Thyroid gland (tissue), 4 donors: ENCODE measurements at places on chromosomes 1 and 21. TPM values are rescaled to one million over a fixed set of nuclear protein-coding genes. Genes with fewer than 3 reads are reported as not detected.

The AVPR1B gene
- total RNA-seq = 0.38 TPM

The WLS gene
- 49.4 TPM for total RNA-seq

The HMGCS2 gene
- total RNA-seq = not detected

The SPSB1 gene
- 30.5 TPM for total RNA-seq

The FCRLB gene
- total RNA-seq = 0.67 TPM

The TMEM269 gene
- 2.6 TPM for total RNA-seq

The SELENBP1 gene
- total RNA-seq = 151 TPM

The RBM11 gene
- 10.3 TPM for total RNA-seq

- no peak for DNase-seq
Observed at GRCh38 chr21:25563361-25564116, 43.7 kb downstream of the MRPL39 start.

DNA sequence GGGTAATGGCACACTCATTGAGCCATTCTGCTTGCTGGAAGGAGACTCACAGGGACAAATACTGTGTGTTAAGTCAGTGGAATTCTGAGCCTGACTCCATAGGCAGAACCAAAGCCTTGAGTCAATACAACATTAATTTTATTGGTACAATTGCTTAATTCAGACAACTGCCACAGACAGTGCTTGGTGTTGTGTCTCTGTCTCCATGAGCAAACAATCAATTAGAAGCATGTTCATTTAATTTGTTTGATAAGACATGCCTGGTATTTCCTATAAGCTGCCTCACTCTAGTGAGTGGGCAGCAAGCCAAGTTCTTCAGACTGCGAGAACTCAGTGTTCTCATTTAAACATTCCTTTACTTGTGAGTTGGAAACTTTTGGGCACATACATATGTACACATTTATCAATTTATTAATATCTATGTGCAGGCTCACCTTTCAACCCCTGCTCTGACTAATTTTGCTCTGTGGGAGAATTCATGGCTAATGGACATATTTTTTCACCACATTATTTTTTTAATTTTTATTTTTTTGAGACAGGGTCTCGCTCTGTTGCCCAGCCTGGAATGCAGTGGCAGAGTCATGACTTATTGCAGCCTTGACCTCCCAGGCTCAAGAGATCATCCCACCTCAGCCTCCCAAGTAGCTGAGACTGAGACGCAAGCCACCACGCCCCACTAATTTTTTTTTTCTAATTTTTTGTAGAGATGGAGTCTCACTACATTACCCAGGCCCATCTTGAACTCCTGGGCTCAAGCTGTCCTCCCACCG, 4.5 kb upstream of the SRSF10 start:
- DNase-seq = peak; percentile 72

DNA sequence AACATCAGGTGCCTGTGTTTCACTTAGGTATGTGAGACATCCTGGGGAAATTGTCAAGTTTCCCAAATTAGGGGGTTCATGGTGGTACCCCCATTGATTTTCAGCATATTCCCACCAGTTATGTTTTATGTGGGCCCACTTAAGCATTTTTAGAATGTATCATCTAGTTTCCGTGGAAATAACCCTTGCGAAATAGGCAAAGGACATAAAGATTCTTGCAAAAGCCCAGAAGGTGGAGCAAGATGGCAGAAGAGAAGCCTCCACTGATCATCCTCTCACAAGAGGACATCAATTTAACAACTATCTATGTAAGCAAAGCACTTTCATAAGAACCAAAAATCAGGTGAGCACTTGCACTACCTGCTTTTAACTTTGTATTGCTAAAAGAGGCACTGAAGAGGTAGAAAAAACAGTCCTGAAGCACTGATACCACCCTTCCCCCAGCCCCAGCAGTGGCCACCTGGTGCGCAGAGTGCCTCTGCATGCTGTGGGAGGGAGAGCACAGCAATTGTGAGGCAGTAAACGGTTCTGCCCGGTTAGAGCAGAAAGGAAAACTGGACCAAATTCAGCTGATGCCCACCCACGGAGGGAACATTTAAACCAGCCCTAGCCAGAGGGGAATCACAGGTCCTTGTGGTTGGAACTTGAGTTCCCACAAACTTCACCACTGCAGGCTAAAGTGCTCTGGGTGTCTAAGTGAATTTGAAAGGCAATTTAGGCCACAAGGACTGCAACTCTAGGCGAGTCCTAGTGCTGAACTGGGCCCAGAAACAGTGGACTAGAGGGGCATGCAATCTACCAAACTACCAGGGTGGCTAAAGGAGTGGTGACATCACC, 23.2 kb downstream of the MCOLN2 start:
- DNase-seq = no peak

DNA sequence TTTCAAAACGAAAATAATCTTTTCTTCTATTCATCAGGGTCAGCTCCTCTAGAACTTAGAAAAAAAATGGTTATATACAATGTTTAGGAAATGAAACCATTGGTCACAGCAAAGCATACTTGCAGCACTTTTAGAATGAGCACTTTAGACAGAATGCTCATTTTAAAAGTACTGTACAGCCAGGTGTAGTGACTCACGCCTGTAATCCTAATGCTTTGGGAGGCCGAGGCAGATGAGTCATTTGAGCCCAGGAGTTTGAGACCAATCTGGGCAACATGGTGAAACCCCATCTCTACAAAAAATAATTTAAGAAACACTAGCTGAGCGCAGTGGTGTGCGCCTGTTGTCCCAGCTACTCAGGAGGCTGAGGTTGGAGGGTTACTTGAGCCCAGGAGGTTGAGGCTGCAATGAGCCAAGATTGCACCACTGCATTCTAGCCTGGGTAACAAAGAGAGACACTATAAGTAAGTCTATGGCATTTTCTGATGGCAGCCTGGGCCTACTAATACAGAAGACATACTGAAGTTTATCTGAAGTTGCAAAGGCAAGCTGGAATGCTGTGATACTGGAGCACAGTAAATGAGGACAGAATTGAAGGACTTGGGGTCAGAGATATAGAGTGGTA, 48.9 kb upstream of the ZNF326 start:
- no peak for DNase-seq

GRCh38 chr1:32801096-32801715, 16.0 kb downstream of the YARS1 start:
- no peak for DNase-seq

GRCh38 chr1:162854245-162854882, 6.6 kb downstream of the CCDC190 start:
- DNase-seq = peak; percentile 54

DNA sequence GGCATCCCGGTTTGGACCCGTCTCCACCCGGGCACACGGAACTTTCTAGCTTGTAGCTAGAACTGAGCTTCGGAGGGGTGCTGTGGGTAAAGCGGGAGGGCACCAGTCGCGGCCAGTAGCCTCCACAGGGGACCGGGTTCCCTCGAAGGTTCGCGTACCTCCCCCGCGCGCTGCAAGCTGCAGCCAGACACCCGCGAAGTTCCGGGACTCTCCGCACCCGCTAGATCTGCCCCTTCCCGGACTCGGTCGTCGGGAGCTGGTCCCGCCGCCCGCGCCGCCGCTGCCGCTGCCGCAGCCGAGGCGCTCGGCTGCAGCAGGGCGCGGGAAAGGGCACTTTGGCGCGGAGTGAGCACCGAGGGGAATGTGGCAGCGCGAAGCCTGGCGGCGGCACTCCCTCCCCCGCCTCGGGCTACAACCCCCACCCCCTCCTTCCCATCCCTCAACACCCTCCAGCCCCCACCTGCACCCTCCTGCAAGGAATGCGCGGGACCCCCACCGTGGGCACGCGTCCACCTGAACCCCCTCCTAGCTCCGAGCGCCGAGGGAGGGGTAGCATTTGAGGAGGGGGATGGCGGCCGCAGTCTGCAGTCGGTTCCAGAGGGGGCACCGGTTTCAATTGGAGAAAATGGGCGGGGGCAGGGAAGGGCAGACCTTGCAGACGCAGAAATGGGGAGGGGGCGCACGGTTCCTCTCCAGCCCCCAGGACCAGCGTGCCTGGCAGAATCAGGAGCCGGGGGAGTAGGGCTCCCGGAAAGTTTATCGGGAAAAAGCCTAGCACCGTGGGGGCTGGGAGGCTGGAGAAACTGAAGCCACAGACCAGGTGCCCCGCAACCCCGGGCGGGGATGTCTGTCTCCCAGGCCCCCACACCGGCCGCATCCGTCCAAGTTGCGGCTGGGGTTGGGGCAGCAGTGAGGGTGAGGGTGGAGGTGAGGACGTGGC, 968 bp downstream of the CSMD2 start:
- no peak for DNase-seq

DNA sequence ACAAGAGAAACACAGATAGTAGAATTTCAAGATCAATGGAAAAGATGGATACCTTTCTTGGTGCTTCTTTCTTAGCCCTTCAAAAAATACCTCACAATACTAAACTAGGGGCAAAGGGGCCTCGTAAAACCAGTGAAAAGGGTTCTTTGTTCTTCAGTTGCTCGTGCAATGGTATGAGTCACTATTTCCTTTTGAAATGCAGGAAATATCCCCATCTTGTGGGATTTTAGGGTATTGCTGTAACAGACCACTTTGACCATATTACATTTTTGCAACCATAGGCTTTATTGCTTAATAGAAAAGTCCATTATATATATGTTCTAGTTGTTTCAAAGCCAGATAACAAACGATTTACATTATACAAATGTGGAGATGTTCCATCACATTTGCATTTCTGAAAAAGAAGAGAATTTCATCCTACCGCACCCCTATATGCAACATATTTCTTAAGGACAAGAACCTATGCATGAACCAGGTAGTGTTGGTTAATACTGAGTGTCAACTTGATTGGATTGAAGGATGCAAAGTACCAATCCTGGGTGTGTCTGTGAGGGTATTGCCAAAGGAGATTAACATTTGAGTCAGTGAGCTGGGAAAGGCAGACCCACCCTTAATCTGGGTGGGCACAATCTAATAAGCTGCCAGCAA, 88.6 kb upstream of the PKN2 start:
- DNase-seq = no peak

DNA sequence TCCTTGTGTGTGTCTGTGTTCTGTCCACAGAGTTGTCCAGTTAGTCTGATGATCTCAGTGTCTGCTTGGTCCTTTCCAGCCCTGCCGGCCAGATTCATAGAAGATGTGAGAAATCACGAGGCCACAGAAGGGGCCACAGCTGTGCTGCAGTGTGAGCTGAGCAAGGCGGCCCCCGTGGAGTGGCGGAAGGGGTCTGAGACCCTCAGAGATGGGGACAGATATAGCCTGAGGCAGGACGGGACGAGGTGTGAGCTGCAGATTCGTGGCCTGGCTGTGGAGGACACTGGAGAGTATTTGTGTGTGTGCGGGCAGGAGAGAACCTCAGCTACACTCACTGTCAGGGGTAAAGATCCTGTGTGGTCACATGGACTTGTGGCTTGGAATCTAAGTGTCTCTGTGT, 95.8 kb downstream of the OBSCN start:
- DNase-seq = no peak

- no peak for DNase-seq
Observed at GRCh38 chr1:19220991-19221390, 10.9 kb upstream of the UBR4 start.

DNA sequence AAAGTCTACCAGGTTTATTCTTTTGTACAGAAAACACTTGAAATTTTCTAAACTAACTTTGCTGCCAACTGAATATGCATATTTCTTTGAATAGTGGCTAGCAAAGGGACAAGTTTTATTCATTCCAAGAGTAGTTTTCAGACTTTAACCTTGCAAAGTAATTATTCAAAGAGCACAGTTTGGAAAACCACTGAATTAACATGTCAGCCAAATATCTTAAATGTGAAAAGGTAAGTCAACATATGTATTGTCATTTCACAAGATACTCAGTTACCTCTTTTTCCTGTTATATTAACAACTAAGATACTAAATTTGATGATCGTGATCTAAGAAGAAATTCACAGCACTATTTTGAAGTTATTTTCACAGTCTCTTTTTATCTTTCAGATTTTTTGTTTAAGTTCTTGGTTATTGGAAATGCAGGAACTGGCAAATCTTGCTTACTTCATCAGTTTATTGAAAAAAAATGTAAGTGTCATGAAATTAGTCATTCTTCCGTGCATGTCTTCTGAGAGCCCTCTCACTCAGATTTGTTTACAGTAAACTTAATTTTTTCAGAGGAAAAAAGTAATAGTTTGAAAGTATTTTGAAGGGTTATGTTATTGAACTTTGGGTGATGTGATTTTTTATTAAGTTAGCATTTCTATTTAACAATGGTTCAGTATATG, 15.3 kb downstream of the RAB4A start:
- no peak for DNase-seq

GRCh38 chr1:54835131-54835898, 34.2 kb upstream of the TTC22 start:
- no peak for DNase-seq

DNA sequence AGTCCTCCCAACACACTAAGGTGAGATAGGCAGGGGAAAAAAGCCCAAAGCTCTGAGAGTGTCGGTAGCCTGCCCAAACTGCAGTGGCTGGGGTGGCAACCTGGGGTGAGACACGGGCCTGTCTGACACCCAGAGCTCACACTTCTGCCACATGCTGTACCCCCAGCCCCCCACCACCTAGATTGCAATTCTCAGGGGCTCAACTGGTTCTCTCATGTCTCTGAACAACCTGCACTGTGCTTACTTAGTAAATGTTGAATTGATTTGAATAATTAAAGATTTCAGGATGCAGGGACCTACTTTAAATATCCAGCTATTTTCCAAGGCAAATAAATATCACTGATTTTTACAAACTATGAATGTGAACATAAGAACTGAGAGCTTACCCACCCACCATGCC, 115.5 kb downstream of the EDEM3 start:
- no peak for DNase-seq

DNA sequence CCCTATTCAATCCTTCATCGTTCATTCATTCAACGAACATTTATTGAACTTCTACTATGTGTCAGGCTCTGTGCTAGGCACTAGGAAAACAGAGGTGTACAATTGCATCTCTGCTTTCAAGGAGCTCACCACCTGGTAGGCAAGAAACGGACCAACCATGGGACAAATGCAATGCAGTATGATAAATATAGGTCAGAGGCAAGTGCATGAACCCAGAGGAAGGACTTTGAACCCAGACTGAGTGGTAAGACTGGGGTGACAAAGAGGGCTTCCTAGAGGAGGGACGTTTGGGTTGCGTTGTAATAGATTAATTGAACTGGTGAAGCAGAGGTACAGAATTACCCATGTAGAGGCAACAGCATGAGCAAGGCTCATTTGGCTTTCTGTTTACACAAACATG, 16.4 kb downstream of the CD2 start:
- no peak for DNase-seq

DNA sequence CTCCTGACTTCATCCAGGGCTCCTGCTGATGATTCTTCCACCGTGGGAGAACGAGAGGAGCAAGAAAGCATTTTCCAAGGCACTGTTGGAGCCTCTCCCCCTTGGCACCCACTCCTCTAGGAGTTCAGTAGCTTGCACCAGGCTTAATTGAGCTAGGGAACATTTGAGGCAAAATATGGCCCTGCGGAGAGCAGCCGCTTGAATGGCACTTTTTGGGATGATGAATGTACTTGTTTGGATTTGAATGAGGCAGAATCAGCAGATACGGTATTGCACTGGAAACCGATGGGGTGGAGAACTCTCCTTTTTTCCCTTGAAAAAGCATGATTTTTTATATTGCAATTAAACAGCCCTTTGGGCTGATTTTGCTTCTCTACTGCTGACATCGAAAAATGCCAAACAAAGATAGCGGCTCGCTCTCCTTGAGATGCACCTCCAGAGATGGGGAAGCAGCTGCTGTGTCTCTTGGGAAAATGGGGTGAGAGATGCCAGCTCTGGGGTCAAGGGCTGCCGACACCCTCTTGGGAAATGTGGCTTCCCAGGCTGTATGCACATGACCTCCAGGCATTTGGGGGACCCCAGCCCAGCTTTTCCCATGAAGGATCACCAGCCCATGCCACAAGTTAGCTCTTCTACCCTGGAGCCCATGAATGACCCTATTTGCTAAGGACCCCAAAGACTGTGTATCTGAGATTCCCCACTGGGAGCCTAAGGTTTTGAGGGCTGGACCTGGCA, 55.4 kb upstream of the LRP8 start:
- no peak for DNase-seq

GRCh38 chr1:107056426-107057196, at the start of gene PRMT6:
Gene PRMT6 (plus strand): TSS chr1:107056674. CDS start chr1:107056716, 42 bp downstream.
- DNase-seq = peak; percentile 80
